Activated T-helper 1 cell treated with anti-CD3 and anti-CD28 coated beads, Interleukin-2, amount 50 U/mL, for 16 hours (primary cell): ENCODE measurements at places on chromosomes 3 and 15.

GRCh38 chr3:33658991-33659848, 58.8 kb downstream of the CLASP2 start:
- no peak for DNase-seq

DNA sequence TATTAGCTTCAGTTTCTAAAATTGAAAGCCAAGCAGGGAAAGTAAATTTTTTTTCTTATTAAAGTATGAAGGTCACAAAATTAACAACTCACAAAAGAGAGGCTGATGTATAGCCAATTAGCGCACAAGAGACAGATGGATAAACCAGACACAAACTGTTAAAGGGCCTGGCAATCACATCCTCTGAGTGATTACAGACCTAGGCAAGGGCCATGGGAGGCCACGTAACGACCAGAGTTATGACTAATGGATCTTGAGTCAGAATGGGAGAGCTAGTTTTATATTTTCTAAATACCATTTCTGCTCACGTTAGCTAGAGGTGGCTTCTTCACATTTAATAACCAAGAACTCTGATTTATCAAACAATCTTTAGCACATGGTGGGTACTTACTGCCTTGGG, 17.8 kb upstream of the SCAMP5 start:
- no peak for DNase-seq

DNA sequence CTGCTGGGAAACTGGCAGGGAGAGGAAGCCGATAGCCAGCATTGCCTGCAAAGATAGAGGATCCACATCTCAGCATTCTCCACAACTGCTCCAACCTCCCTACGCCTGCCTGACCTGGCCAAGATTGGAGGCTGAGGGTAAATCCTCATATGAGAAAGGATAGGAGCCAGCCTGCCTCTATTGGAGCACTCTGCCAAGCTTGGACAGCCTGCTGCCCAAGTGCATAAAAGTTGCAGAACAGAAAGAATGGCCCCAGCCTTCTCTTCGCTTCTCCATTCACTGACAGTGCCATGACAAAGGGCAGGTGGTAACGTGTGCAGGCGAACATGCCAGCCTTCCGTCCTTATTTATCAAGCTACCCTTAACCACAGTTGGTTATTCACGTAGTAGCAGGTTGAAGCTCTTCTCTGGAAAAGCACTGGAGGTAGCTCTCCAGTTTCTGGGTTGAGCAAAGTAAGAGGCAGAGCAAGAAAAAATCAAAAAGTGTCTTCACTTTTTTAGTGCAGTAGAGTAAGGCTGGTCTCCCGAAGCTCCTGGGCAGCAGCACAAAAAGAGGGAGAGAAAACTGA, 4.3 kb downstream of the BMF start:
- no peak for DNase-seq

DNA sequence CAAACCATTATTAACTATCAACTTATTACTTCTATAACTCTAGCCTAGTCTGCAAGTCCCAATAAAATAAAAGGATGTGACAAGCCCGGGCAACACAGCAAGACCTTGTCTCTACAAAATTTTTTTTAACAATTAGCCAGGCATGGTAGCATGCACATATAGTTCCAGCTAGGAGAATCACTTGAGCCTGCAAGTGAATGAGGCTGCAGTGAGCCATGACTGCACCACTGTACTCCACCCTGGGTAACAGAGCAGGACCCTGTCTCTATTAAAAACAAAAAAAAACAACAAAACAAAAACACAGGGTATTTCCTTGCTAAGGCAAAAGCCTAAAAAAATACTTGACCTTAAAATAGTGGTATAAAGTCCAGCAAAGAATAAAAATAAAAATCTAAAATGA, 31.4 kb downstream of the ANKRD28 start:
- no peak for DNase-seq

DNA sequence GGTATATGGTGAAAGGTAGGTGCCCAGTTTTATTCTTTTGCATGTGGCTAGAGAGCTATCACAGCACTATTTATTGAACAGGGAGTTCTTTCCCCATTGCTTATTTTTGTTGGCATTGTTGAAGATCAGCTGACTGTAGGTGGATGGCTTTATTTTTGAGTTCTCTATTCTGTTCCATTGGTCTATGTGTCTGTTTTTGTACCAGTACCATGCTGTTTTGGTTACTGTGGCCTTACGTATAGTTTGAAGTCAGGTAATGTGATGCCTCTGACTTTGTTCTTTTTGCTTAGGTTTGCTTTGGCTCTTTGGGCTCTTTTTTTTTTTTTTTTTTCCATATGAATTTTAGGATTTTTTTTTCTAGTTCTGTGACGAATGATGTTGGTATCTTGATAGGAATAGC, 139.2 kb upstream of the CTNNB1 start:
- no peak for DNase-seq

GRCh38 chr15:75313116-75313845, 22.6 kb upstream of the COMMD4 start:
- DNase-seq = no peak

- DNase-seq = no peak
These were observed 98.2 kb downstream of the PLCH1 start for GRCh38 chr3:155646669-155647068.

GRCh38 chr3:186841620-186842019, 890 bp upstream of the ADIPOQ start:
- DNase-seq = no peak
